NCI-H1694 treated with DMSO at 0.1 percent for 48 hours (cell line): ENCODE measurements at places on chromosomes 12 and 14.
A peak's percentile ranks its signal among the peaks of the same experiment; 100 is the strongest.

DNA sequence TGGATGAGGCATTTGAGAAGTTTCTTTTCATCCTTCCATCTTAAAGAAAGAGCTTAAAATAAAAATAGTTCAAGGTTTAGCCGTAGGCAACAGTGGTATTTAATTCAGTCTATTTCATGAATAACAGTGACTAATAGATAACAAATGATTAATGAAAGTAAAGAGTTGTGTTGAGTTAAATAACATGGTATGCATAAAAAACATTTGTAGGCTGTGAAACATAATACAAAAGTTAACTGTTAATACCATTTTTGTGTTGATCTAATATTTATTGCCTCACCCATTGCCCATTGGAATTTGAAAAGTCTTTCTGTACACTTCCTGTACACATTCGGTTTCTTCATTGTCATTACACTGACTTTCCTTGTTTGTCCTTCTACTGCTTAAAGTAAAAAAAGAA lies 108.6 kb upstream of the PDE3A start:
- no peak for DNase-seq

GRCh38 chr14:50366115-50366514 lies 30.6 kb downstream of the CDKL1 start:
- no peak for DNase-seq

DNA sequence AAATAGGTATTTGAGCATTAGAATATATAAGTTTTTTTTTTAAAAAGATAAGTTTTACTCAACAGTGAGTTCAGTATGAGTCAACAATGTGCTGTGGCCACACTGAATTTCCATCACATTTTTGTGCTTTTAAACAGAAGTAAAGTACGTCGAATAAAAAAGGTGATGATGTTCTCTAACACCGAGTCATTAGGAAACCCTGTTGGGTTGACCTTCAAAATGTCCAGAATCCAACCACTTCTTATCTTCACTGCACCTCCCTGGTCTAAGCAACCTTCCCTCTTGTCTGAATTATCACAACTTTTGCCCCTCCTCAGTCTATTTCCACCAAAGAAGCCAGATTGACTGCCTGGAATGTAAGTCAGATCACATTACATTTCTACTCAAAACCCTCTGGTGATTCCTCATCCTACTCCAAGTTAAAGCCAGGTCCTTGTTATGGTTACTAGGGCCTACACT lies 43.0 kb upstream of the SYCP3 start:
- DNase-seq, result no peak

DNA sequence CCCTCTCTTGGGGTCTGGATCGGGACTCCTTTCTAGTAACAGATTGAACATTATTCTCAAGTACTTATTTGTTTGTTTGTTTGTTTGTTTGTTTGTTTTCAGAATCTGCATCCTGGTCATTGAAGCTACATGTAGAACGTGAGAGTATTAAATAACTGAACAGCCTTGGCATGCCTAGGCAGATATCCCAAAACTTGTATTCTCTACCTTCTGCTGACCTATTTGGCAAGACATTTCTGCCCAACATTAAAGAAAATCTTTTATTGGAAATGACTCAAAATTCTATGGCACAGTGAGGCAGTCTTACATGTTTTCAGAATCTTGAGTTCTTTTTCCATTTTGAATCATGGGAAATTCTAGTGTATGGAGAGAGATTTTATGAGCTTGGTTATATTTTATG lies 165.1 kb upstream of the CNOT2 start:
- DNase-seq, result no peak

GRCh38 chr12:10293570-10294227 lies 14.0 kb upstream of the KLRD1 start:
- DNase-seq, result no peak

- DNase-seq, result no peak
Observed at GRCh38 chr14:61646366-61647116, 48.8 kb upstream of the HIF1A start.

GRCh38 chr12:67410667-67411067 lies 141.5 kb downstream of the CAND1 start:
- peak; percentile 28 for DNase-seq

GRCh38 chr12:497501-498160 lies 37.9 kb downstream of the B4GALNT3 start:
- no peak for DNase-seq

- DNase-seq, result no peak
Observed at GRCh38 chr12:105273601-105274000, 37.6 kb upstream of the APPL2 start.

- DNase-seq, result peak; percentile 40
Observed at GRCh38 chr12:50088577-50089335, 3.6 kb downstream of the SMARCD1 start.

DNA sequence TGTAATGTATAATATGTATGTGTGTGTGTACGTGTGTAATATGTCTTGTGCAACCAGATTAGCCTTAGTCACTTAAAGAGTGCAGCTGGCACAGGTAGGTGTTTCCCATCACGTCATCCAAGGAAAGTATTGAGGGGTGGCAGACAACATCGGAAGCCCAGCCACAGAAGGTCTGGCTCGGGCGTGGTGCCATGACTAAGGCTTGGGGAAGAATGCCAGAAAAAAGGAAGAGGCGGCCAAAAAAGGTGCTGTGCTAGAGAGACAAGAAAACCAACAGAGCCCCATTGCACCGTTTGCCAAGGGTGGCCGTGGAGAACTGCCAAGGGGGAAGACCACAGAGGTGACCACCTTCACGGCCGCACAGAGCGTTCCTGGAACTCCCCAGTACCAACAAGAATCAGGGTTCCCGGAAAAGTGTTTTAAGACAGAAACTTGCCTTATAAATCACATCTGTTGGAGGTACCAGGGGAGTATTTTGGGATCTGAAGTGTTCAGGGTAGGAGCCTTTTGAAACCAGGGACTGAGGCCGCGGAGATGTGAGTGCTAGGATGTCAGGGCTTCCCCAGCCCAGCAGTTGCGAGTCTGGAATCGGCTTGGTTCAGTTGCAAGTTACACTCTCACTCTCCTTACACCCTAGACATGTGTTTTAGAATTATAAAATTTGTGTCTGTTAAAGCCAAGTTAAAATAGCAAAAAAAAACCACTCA lies 131.2 kb upstream of the DYRK2 start:
- peak; percentile 26 for DNase-seq

- no peak for DNase-seq
Observed at GRCh38 chr14:83958359-83958758, 1571.6 kb upstream of the FLRT2 start.

DNA sequence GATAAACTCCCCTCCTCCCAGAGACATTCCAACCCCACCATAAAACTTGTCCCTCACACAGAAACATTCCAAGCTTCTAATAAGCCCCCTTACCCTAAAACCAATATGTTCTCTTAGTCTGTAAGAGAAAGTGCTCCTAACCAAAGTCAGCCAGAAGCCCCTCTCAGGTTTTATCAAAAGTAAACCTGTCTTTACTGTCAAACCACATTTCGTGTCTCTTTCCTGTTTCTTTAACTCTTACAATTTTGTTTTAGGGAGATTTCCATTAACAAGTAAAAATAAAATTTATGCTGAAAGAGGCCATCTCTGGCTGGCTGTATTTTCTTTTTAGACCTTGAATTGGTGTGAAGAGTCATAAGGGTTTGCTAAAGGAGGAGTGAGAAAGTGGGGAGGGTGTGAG lies 29.8 kb upstream of the CAPRIN2 start:
- no peak for DNase-seq

GRCh38 chr12:118135788-118136558 lies at the start of gene PEBP1:
PEBP1 (plus strand) TSS chr12:118136124; CDS start chr12:118136210, 86 bp downstream.
- DNase-seq, result peak; percentile 77

- no peak for DNase-seq
Observed at GRCh38 chr12:98743362-98743953, 98.4 kb downstream of the APAF1 start.

GRCh38 chr12:15037091-15037687 lies 64.3 kb downstream of the PDE6H start:
- no peak for DNase-seq

DNA sequence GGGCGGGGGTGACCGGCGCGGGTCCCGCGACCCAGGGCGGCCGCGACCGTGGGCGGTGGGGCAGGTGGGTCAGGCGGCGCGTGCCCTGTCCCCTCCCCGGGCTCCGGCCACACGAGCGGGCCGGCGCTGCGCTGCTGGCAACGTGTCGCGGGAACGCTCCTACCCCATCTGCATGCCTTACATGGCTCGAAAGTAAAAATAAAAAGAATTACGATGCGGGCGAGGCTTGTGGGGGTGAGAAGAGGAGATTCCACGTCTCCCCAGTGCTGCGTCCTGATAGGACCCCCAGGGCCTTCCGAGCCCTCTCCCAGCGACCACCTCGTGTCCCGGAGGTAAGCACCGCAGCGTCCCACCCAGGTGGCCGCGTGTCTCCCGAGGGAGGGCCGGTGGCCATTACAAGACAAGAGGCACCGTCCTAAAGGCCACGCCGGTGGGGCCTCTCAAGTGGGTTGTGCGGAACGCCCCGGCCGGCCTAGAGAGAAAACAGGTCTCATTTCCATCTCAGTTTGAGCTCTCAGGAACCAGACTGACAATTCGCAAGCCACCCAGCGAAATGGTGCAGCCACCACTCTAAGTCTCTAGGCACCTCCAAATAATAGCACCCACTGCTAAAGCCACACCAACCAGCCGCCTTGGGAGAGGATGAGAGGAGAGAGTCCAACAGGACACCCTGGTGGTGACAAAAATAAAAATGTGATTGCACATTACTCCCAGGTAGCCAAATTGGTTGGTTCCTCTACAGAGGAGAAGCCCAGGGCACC lies 612 bp upstream of the FOXN3 start:
- peak; percentile 93 for DNase-seq

- no peak for DNase-seq
Observed at GRCh38 chr14:99289394-99290189, 17.6 kb upstream of the BCL11B start.

DNA sequence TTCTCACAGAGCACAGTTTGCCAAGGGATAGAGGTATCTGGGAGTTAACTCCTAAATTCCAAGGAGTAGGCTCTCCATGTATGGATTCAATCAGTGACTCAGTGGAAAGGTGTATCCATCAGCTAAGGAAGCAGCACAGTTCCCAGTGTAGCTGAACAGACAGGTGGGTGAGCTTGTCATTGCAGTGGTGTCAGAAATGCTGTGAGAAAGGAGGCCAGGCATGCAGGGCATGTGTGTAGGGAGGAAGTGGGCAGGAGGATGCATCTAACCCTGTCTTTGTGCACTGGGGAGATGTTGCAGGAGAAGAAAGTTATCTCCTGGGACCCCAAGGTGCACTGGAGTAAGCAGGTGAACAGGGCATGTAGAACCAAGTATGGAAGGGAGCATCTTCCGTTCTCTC lies 539.0 kb downstream of the VRK1 start:
- DNase-seq, result no peak

DNA sequence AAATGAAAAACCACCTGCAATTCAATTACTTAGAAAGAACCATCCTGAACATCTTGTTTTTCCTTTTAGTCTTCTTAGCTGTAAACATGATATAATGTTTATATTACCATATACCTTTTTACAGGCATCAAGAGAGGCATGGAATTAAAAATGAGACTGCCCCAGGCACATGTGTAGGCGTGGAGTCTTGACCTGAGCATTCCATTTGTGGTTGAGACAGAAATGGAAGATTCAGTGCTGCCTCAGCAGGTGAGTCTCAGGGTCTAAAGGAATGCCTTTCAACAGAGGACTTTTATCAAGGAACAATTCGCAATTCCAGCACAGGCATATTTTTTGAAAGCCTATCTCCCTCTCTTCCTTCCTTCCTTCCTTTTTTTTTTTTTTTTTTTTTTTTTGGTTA lies 8.0 kb upstream of the NANOGNB start:
- DNase-seq, result no peak
